Keratinocyte (primary cell): ENCODE measurements at places on chromosomes 2 and 18.
A peak's percentile ranks its signal among the peaks of the same experiment; 100 is the strongest.

GRCh38 chr2:15982285-15983044 is 42.1 kb downstream of the MYCN start:
- no peak for DNase-seq

DNA sequence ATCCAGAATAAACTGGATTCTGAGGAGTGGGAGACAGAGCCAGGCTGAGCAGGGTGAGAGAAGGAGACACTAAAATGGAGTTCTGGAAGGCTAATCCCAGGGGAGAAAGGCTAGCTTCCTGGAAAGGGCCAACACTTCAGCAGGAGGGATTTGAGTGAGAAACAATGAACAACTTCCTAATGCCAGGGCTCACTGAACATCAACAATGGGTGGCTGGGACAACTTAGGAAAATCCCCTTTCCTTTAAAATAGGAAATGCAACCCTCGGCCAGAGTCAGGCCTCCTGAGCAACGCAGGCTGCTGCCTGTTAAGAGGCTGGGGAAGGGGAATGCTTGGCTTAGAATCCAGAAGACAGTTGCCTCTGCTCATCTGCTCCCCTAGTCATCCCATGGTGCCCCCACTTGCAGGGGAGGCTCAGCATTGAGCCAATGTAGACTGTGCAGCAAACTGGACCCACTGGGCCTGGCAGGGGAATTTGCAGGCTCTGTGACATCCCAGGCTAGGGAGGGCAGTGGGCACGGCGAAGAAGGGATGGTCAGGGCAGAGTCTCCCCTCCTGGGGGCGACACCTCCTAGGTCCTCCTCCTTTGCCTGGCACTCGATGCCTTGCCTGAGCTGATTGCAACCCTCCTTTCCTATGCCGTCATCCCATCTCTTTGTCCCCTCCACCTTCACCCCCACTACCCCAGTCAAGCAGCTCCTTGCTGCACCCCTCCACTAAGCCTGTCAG is 182.5 kb downstream of the TNS1 start:
- no peak for DNase-seq

GRCh38 chr18:9594823-9595596 is 19.3 kb downstream of the PPP4R1 start:
- peak; percentile 56 for DNase-seq

DNA sequence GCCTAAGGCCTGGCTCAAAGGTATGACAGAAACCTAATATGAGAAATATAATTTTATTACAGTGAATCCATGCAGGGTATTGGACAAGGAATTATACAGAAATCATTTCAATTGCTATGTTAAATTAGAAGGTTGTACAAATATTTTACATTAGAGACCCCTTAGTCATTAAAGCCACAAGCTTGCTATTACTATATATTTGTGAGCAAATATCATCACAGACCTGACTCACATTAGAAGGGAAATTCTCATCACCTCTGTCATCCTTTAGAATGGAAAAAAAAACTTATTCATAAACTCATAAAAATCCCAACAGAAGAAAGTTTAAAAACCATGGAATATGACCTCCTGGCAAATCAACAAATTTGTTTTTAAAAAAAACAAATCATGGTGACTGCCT is 277.9 kb downstream of the DCC start:
- DNase-seq: no peak

GRCh38 chr2:236754271-236754944 is 184.8 kb downstream of the ACKR3 start:
- no peak for DNase-seq

DNA sequence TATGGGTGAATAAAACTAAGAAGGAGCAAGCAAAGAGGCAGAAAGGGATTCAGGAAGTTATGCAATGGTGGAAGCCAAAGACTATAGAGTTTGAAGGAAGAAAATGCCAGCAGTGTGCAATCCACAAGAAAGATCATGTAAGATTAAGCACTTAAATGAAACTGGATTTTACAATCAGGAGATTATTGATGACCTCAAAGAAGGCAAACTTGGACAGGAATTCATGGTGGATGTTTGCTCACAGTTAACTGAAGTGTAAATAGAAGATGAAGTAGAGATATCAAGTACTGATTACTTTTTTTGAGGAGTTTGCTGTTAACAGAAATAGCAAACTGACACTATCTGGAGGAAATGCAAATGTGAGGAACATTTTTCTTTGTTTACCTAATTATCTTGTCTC is 308.9 kb downstream of the RND3 start:
- no peak for DNase-seq

GRCh38 chr18:78699499-78699898 is 280.1 kb upstream of the SALL3 start:
- DNase-seq: no peak

- no peak for DNase-seq
Observed at GRCh38 chr2:218875692-218876246, 4.9 kb upstream of the WNT10A start.
